ENCODE measurements at places on chromosomes 5 and 9.

- no peak for DNase-seq
Measured at GRCh38 chr5:56233230-56233629, at the start of gene ANKRD55. ANKRD55 (minus strand) TSS chr5:56233330; CDS start chr5:56232913, 417 bp downstream.

DNA sequence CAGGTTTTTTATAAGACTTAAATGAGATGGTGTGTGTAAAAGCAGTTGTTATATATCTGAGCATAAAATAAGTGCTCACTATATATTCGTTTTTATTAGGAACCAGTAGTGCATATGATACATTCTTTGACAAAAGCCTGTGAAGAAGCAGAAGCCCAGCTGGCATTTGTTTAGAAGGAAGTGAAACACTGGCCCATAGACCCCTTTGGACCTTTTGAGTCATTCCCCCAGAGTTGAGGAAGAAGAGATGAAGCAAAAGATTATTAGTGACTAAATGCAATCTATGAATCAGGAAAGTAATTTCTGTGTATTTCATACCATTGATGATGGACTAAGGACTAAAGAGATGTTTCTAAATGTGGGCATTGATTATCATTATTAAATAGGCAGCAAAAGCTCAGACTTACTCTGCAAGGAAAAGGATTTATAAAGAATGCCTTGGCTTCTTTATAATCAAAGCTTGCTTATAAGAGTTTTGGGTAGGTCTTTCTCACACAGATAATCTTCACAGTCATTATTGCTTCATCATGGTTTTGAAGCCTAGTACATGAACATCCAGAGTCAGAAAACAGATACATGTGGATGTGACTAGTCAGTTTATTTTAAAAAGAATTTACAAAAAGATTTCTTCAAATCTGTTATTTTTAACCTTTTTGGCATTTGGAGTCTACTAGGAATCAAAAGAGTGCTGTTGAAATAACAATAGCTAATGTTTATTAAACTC lies 16.9 kb upstream of the FER start:
- no peak for DNase-seq

DNA sequence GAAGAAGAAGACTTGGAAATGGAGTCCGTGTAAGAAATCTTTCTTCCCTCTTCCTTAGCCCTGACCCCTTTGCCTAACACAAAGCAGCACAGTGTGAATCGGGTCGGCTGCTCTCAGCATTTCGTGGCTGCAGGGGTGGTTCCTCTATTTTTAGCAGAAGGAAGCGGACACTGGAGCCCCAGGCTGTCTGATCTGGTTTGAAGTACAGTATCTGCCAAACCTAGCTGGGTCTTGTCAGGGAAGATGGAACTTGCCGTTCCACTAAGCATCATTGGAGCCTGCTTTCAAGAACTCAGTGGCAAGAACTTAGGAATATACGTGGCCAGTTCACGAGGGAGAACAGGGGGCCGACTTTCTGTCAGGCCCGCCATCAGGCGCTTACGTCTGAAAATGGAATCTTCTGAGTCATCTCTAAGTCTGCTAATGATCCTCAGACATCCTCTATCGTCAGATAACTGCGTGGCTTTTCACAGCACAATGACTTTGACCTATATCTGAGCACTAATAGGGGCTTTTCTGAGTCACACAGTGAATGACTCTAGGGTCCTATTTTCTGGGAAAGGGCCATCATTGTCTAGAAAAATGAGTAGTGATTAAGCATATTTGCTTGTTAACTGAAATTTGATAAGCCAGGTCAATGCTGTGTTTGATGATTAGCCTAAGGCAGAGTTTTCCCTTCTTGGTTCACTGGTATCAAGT lies 43.3 kb upstream of the NCS1 start:
- DNase-seq: peak; percentile 42

DNA sequence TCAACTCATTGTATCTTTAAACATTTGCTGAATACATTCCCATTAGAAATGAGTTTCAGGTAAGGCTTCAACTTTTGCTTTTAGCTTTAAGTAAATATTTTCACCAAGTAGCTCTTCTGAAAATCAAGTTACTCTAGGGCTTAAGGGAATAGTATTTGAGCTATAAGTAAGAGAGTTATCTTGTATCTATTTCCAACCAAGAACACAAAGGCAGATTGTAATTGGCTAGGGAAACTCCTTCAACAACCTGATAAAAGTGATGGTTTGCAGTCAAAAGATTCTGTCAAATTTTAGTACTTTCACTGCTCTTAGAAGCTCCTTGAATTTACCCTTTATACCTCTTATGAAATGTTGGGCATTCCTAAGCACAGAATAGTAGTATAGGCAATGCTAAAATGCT lies 13.0 kb downstream of the ELL2 start:
- DNase-seq: no peak

- no peak for DNase-seq
Measured at GRCh38 chr5:102796498-102796897, 41.4 kb downstream of the PAM start.

DNA sequence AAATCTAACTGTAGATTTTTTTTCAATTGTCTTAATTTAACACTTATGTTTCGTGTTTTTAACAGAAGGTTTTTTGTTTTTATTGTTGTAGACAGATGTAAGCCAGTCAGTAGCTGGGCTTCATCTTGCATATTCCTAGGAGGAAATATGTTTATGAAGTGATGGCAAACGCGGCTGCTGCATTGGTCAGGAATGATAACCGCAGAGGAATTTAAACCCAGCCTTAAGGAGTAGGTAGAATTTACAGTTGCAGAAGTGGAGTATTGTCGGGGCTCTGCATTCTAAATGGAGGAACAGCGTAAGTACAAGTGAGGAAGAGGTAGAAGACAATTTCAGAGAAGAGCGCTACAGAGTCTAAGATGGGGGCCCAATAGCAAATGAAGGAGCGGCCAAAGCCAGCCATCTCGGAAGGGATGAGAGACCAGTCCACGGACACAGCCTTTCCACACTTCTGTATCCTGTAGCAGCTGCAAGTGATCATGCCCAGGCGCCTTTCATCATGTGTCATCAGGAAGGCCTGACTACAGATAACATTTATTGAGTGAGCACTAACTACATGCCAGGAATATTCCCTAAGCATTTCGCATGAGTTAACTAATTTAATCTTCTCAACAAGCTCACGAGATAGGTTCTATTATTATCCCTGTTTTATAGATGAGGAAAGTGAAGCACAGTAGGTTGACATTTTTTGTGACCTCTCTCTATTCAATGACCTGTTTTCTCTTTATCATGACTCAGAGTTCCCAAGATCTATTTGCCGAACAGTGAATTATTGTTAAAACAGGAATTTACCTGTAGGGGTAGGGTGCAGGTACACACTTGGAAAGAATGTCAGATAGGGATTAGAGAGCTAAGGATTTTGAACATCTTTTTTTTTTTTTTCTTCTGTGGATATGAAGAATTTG lies 38.1 kb downstream of the CMYA5 start:
- no peak for DNase-seq

DNA sequence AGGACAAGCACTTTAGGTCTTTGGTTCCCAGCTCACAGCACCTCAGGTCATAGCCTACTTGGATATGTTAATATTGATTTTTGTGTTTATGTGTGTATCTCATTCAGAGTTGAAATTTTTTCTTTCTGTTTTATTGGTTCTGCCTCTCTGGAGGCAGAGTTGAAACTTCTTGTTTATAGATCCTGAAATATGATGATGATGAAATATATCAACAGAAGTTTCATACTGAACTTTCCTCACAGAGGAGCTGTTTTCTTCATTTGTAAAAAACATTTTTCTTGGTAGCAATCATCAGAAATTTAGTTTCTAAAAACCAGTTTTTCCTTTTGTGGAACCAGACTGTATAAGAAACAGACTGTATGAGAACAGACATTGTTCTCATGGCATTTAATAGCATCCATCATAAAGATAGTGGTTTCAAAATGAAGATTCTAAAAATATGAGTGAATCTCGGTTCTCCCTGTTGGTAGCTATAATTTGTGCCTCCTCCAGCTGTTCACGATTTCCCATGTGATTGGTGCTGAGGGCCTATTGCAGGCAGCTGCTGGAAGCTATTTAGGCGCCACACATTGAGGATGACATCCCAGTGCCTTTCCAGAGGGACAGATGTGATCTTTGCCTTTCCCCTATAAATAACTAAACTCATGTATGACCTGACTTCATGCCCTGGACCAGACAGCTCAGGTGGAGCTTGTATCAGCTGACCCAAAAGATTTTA lies 39.5 kb upstream of the CFAP157 start:
- DNase-seq: no peak

DNA sequence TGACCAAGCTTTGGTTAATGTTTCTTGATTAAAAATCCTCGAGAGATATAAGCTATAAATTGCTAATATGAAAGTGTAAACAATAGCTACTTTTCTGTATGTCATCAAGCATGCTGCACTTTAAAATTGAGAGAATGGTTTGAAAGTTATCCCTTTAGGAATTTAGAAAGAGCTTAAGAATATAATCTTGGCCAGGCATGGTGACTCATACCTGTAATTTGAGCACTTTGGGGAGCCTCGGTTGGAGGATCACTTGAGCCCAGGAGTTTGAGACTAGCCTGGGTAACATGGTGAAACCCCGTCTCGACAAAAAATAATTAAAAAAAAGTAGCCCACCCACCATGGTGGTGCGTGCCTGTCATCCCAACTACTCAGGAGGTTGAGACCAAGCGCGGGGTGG lies 12.2 kb upstream of the MROH2B start:
- no peak for DNase-seq

- DNase-seq: no peak
Measured at GRCh38 chr9:37218800-37219425, 98.5 kb downstream of the ZCCHC7 start.

DNA sequence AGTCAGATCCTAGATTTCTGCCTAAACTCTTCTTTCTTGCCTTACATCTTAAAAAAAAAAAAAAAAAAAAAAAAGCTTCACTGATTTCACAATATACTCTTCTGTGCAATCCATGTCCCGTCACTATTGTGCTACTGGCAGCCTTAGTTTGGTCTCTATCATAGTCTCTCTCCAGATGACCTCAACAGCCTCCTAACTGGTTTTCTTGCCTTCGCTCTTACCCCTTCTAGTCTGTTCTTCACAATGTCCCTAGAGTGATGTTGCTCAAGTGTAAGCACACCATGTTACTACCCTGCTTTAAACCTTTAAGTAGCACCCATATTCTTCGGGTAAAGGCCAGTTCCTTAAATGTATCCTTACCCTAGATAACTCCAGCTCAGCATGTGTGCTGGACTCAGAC lies 25.8 kb downstream of the CD180 start:
- no peak for DNase-seq

- DNase-seq: no peak
Measured at GRCh38 chr9:131260751-131261452, 15.4 kb downstream of the FAM78A start.

- no peak for DNase-seq
Measured at GRCh38 chr5:89349246-89349980, 466.4 kb upstream of the MEF2C start.

GRCh38 chr9:107281184-107281583 lies 1.9 kb upstream of the RAD23B start:
- no peak for DNase-seq

- no peak for DNase-seq
Measured at GRCh38 chr5:170301981-170302652, 4.5 kb upstream of the LCP2 start.

DNA sequence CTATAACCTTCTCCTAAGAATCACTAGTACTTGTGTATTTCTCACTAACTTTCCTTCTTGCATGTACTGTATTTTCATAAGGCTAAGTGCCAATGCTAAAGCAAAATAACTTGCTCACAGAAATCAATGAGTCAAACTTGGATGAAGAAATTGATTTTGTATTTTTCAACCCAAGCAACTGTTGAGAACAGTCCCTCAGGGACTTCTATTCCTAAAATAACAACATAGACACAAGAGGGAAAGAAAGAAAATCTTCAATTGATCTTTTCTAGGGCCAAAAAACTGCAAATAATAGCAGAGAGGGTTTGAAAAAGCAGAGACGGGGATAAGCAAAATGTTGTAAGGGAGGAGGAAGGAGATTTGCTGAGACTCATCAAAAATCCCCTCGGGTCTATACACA lies 69.8 kb downstream of the HABP4 start:
- DNase-seq: no peak

DNA sequence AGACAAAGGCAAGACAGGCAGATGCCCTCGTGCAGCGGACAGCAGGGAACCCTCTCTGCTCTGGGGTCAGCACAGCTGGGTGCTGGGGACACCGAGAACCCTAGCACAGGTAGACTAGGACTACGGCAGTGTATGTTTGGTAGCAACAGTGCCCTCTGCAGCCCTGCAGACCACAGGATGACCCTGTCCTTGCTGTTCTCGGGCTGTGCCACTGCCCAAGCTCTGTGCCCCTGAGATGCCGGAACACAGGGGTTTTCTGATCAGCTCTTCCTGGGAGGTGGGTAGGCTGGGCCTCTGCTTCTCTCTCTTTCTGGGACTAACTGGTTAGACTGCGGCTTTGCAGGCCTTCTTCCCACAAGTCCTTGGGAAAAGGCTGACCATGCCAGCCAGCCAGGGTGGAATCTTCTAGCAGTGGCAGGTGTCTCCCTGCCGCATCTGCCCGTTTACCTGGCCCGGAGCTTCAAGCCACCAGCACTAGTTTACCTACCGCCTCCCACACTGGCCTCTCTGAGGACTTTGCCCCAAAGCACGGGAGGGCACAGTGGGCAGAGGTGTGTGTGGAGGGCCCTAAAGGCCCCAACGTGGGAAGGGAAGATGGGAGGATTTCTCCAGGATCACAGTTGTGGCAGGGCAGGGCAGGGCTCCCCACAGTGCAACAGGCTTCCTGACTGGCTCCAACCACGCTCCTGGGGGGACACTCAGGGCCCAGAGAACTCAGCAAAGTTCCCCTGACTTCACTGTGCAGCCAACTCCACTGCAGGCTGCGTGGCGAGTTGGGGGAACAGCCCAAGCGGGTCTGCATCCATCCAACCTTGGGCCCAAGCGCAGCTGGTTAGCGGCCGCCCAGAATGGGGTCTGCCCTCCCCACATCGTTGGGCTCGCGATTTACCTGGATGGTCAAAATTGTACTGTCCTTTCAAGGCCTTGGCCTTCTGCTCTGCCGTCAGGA lies 1.2 kb downstream of the UCK1 start:
- no peak for DNase-seq

DNA sequence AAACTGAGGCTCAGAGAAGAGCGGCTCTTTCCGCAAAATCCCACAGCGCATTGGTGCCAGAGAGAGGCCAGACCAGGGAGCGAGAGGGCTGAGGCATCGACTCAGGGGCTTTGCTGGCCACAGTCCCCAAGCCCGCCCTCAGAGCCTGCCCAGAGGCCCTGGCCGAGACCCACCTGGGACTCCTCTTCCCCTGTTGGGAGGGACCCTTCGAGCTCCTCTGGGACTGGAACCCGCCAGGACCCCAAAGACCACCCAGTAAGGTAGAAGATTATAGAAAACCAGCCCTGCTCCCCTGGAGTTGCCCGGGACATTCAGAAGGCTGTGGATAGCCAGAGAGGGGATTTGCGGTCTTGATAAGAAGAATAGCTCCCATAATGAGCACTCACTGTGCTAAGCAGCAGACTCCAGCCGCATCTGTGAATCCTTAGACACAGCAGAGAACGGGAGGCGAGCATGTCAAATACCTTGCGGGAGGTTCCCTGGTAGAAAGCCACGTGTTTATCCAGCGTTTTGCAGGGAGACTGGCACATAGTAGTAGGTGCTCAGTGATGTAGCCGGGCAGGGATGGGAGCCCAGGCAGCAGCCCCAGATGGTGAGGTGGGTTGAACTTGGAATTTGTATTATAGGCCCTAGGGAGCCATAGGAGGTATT lies 651 bp upstream of the AK1 start:
- DNase-seq: no peak

Data from stimulated activated CD4-positive, alpha-beta T cell treated with anti-CD3 and anti-CD28 coated beads, Interleukin-12 subunit alpha, Interleukin-12 subunit beta, amount 100 ng/mL, for 4 hours (primary cell).